ENCODE measurements at places on chromosomes 12 and 14.

GRCh38 chr14:72492196-72492595 is 401.7 kb downstream of the DPF3 start:
- no peak for DNase-seq

GRCh38 chr14:51938137-51938536 is 51.2 kb upstream of the RTRAF start:
- DNase-seq = no peak

DNA sequence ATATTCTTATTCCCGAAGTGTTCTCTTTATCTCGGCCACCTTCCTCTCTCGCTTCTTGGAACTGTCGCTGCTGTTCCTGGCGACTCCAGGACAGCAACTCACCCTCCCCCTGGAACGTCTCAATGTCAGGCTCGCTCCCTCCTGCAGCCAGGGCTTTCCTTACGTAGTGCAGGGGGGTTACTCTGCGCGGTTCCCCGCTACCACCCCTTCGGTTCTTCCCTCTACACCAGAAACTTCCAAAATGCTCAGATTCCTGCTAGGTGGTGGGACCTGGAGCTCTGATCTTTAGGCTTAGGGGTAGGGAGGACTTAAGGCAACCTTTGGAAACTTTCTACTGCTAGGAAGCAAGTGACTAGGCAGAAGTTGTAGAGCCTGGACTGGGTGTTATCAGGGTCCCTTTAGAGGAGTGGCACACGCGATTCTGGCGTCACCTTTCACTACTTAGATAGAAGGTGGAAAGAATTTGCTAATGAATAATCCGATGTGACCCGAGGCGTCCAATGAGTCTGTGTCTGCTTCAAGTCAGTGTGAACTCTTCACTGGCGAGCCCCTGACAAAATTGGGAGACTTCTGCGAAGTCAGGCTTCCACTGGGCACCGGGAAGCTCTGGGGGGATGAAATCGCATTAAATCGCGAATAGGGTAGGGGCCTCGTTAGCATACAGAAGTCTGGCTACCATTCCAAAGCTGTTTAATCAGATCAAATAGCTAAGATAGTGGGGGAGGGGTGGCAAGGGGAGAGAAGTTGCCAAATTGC is 900 bp upstream of the DPF3 start:
- no peak for DNase-seq

DNA sequence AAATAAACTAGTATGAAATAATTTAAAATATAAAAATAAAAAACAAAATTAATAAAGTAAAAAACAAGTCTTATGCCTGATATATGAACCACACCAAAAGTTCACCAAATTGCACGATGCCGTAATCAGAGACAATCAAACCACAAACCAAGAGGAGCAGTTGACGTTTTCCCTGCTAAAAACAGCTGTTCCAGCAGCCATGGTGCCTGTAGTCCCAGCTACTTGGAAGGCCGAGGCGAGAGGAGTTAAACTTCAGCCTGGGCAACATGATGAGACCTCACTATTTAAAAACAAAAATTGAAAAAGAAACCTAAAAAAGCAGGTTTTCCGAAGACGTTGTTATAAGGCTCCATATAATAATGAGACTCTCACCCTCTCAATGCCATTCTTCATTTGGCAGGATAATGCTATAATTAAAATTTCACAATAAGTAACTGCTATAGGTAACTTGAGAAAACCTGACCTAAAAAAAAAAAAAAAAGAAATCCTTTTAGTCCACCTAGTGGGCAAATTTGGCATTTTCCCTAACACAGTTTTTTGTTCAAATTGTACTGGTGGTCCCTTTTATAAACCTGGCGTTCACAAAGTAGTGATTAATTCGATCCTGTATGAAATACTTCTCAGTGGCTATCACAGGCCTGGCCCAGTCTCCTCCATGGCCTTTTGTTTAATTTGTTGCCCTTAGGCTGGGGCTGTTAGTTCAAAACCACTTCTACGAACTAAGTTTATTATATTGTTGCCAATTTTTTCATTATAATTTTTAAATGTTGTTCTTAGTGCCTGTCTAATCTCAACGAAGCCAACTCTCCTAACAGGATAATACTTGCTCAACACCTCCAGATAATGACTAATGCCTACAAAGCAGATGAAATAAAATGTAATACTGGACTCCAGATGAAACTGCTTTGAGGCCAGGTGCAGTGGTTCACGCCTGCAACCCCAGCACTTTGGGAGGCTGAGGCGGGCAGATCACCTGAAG is 62.1 kb downstream of the TNFAIP2 start:
- DNase-seq = no peak

- DNase-seq = peak; percentile 82
These were observed 54.5 kb downstream of the VCPKMT start for GRCh38 chr14:50061664-50062437.

DNA sequence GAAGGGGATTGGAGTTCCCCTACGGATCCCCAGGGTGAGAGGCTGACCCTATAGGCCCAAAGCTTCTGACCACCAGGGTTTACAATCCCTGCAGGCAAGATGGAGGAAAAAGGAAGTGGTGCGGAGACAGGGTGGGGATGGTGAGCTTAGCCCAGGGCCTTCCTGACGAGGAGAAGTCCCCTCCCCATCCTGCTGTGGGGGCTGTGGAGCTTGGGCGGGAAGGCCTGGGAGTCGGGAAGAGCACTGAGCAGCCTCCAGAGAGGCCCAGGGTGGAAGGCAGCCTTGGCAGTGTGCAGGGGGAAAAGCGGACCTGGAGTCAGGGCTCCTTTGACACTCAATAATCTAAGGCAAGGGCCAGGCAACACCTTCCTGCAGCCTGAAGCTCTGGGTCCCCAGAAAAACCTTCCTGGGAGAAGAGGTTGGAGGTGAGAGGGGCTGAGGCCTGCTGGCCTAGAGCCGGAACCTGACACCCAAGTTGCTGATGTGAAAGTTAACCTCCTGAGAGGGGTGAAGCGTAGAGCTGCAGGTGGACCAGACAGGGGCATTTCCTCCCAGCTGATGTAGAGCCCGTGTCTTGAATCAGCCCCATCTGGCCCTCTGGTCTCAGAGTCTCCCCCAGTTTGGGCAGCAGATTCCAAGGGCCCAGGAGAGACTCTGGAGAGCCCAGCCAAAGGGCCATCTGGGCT is 6.0 kb downstream of the HDAC7 start:
- DNase-seq = no peak

GRCh38 chr12:109284392-109284791 is 24.7 kb downstream of the FOXN4 start:
- no peak for DNase-seq

DNA sequence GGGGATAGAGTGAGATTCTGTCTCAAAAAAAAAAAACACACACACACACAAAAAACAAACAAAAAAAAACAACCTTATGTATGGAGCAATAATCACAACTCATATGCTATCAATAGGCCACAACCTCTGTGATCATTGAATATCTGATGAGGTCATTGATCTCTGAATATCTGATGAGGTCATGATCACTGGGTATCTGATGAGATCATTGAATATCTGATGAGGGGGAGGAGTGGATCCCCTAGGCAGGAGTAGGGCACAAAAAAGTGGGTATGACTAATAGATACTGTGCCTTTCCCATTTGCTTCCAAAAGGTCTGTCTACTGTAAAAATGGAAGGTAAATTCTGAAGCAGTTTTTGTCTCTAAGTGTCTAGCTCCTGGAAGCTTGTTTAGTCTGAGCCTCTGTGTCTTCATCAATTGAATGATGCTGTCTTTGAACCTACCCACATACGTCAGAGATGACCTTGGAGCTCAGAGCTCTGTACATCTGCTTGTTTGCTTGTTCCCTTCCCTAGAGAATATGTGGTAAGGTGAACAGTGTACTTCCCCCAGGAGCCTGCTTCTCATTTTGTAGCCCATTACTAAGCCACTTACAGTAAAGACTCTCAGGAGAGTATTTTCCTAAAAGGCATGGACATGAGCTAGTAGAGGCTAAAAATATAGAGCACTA is 13.6 kb downstream of the PAH start:
- DNase-seq = no peak

DNA sequence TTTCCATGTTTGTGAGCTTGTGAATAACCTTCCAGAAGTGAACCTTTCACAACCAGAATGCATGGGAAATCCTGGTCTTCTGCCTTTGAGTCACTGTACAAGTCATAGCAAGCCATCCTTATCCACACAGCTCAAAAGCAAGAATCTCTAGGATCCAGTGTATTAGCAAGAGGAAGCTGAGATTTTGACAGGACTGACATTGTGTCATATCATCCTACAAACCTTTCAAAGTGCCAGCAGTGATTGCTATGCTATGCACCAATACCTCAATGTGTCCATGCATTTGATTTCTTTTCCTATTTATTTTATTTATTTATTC is 13.5 kb upstream of the NRDE2 start:
- no peak for DNase-seq

GRCh38 chr14:104966981-104967385 is 11.2 kb downstream of the AHNAK2 start:
- DNase-seq = no peak

GRCh38 chr12:39574785-39575497 is 44.7 kb downstream of the ABCD2 start:
- no peak for DNase-seq

GRCh38 chr12:84685379-84685778 is 227.2 kb downstream of the SLC6A15 start:
- DNase-seq = no peak

DNA sequence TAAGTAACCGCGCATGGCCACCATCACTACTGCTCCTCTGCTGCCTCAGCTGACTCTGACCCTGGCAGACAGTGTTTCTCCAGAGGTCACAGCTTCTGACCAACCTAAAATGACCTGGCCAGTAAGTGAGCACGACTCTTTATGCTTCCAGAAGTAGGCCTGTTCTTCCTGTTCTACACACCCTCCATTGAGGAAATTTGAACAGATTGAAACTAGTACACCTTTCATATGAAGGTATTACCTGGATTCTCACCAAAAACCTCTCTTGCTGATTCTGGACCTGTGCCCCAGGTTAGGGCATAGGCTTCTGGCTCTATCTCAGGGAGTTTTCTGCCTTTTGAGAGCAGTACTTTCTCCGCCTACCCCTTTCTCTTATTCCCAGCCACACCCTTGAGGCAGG is 178.4 kb upstream of the FRMD6 start:
- DNase-seq = no peak

DNA sequence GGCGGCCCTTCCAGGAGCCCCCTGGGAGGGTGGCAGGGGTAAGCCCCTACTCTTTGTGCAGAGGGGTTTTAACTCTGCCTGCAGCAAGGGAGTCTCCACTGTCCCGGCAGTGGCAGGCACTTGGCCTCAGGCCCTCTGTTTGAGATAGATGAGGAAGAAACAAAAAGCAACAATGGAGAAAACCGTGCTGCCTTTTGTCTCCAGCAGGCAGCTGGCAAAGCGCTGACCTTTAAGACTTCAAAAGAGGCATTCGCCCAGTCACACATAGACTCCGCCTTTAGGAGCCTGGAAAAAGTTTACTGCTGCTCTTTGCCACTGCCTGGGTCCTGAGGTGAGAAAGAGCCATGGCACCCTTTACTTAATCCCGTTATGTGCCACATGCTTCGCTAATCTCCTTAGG is 158.2 kb upstream of the NTF3 start:
- no peak for DNase-seq

GRCh38 chr12:3797531-3798048 is 44.7 kb upstream of the CRACR2A start:
- no peak for DNase-seq

DNA sequence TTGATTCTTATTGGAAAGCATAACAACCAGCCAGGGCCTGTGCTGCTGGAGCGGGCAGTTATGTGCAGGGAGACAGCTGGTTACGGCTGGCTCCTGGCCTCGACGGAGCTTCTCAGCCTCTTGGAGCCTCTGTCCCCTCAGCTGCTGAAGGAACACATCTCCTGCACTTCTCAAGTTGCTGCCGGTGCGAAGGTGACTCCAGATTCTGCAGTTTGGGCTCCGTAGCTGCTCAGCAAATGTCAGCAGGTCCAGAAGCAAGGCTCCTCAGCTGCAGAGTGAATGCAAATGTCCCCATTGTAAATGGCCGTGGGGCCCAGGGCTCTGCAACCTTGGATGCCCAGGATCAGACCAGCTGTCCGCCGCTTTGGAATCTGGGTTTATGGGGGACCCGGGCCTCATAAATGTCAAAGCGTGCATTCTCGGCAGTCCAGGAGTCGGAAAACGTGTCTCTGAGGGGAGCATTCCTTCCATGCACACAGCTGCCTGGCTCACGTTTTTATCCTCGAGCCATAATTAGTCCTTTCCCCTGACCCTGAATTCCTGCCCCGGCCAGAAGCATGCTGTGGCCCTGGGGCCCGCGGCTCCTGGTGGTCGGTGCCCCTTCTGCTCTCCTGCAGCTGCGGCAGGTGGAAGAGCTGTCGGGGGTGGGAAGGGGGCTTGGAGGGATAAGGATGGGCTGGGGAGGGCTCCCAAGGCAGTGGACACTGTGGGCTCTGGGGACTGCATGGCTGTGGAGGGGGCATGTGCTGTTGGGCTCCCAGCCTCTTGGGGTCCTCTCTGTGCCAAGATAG is 106.0 kb downstream of the KIF26A start:
- DNase-seq = no peak

DNA sequence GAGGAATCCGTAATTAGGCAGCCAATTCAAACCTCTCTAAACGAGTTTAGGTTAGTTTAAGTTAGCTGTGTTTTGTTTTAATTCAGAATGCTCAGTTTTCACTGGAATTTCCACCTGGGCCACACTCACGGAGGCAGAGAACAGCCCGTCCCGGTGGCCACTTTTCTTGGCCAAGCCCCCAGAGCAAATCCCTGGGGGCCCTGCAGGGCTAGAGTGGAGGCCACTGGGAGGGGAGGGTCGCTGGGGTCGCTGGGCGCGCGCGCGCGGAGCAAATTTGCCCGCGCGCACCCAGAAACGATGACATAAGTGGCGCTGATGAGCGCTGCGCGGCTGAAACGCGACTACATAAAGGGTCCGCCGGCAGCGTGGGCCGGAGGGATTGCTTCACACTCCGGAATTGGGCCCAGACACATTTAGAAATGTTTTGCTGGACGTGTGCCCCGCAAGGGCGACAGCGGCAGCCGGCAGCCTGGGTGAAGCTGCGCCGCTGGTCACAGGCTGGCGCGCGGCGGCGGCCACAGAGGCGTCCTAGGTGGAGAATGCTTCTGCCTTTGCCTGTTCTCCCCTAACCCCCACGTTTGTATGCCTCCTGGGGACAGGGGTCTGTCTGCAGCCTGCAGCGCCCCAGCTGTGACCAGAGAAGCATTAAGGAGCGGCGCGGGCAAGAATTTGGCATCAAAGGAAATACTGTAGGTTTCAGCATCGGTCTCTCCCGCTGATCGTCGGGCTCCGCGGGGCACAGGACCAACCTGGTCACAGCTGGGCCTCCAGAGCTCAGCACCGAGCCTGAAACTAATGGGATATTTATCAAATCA is 37.9 kb upstream of the TBX5 start:
- no peak for DNase-seq

Measured in naive thymus-derived CD8-positive, alpha-beta T cell (primary cell).